ENCODE measurements at places on chromosomes 5 and 9.

DNA sequence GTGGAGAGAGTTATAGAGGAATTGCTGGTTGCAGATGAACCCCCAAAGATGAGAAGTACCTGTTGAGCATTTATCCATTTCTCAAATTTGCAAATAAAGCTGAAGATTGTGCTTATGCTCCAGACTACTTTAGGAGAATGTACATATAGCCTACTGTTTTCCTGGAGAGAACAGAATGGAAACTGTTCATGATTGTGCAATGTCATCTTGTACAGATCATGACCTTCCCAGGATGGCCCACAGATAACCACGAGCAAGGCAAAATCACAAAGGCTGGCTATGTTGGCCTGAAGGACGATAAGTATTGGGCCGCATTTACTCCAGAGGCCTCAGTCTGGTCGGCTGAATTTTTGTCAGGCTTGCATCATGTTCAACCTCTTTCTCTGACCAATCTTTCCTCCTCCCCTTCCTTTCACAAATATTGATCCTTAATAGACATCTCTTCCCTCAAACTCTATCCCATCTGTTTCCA is 28.5 kb upstream of the RICTOR start:
- DNase-seq: no peak

DNA sequence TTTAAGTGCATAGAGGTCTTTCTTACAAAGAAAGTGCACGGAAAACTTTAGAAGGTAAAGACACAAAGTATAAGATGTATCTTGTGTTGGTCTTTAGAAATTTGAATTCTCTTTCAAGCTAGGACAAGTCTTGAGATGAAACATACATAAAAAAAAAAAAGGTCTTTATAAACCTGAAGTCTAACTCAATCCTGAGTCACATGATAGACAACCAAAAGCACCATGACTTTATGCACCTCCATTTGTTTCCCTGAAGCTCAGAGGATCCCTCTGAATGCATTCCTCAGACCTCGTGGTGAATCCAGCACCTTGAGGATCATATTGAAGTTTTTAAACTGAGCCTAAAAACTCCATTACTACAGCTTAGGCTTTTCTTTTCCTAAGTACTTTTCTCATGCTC is 91.8 kb downstream of the RAB3C start:
- no peak for DNase-seq

DNA sequence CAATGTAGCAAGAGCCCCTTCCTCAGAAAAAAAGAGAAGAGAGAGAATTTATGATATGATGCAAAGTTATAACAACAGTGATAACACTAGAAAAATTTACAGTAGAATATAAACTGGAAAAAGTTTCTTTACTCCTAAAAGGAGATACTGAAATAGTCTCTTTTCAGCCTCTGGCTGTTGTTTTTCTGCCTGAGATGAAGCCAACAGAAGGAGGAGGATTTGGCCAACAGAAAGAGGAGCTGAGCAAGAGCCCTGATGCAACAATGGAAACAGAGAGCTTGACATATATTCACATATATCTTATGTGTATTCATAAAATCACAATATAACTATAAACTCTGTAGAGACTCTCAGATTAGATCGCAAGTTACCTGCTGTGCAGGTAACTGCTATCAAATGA is 109.1 kb downstream of the INIP start:
- DNase-seq: no peak

- DNase-seq: peak; percentile 37
Measured at GRCh38 chr9:5364294-5365024, 24.8 kb upstream of the RLN1 start.

GRCh38 chr9:88359974-88360373 is 28.3 kb upstream of the SPIN1 start:
- DNase-seq: no peak

DNA sequence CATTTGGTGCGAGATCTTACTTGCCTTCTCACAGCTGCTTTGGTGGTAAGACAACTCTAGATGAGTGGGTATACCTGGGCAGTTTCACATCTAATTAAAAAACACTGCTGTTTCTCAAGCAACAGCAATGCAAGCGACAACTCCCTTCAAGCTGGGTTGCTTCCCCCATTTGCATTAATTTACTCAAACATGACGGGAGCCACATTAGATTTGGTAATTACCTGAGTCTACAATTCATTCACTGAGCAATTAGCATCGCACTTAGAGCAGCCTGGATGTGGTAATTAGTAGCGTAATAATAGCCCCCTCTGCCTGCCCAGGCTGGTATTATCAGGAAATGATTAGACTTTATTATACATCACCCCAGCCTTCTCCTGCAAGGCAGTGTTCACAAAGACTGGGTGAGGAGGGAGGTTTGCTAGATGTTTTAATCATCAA is 73.4 kb downstream of the FBXO38 start:
- no peak for DNase-seq

GRCh38 chr9:9746826-9747225 is 866.0 kb downstream of the PTPRD start:
- DNase-seq: no peak

GRCh38 chr5:91182763-91183162 is 200.4 kb downstream of the ARRDC3 start:
- peak; percentile 75 for DNase-seq

DNA sequence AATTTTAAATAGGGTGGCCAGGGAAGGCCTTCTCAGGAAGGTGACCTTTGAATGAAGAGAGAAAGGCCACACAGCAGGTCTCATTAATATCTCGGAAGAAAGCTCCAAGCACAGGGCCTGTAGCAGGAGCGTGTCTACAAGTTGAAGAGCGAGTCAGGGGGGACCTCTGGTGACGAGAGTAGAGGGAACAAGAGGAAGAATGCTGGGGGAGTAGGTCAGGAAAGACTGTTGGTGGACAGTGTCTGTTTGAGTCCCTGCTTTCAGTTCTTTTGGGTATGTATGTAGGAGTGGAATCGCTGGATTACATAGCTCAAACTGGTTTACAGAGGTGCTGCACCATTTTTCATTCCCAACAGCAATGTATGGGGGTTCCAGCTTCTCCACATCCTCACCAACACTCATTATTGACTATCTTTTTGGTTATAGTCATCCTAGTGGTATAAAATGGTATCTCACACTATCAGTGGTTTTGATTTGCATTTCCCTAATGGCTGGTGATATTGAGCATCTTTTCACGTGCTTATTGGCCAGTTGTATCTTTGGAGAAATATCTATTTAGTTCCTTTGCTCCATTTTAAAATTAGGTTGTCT is 55.8 kb downstream of the NUP214 start:
- DNase-seq: no peak

GRCh38 chr5:170750791-170751190 is 32.7 kb upstream of the GABRP start:
- DNase-seq: no peak

DNA sequence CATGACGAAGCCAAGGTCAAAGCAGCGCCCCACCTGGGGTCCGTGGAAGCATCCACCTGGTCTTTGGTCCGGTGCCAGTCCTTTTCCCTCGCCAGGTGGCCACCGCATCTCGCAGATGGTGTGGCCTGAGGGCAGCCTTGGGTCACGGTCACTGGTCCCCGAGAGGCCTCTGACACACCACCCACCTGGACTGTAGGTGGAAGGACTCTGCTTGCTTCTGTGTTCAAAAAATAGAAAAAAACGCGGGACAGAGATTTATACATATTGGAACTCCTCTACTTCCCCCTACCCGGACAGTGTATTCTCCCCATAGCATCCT is 466 bp upstream of the TTC39B start:
- DNase-seq: no peak

GRCh38 chr9:35385042-35385441 is 104.9 kb upstream of the RUSC2 start:
- peak; percentile 15 for DNase-seq

GRCh38 chr5:170576602-170577535 is 73.0 kb downstream of the KCNIP1 start:
- DNase-seq: no peak

DNA sequence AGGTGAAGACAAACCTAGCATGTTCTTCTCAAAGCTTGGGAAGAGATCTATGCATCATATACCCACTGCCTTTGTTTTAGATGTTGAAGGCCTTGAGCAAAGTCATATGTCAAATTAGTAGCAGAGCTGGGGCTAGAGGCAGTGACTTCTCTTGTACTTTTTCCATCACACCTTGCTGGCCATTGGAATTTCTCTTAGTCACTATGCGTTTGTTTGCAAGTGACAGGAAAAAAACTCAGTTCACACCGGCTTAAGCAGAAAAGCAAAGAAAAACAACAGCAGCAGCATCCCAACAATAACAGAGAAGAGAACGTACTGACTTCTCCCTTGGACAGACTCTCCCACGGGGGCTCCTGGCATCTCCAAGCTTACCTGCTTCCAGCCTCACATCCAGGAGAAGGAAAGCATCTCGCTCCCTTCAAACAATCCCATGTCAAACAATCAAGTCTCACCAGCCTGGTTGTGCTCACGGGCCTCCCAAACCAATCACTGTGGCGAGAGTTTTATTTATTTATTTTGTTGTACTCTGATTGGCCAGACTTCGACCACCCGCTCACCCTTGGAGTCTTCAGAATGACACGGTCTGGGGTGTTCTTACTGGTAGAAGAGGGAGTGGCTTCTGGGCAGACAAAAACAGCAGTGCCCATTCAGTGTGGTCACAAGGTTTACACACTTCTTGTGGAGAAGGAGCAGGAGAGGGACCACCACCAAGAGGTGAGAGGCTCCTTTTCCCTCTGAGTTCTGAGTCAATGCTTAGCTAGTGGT is 83.8 kb upstream of the STC2 start:
- DNase-seq: no peak
